Smooth muscle cell of the brain vasculature (primary cell): ENCODE measurements at places on chromosomes 6 and 20.

- DNase-seq, result no peak
Observed at GRCh38 chr20:44253528-44253927, 6.4 kb downstream of the GDAP1L1 start.

DNA sequence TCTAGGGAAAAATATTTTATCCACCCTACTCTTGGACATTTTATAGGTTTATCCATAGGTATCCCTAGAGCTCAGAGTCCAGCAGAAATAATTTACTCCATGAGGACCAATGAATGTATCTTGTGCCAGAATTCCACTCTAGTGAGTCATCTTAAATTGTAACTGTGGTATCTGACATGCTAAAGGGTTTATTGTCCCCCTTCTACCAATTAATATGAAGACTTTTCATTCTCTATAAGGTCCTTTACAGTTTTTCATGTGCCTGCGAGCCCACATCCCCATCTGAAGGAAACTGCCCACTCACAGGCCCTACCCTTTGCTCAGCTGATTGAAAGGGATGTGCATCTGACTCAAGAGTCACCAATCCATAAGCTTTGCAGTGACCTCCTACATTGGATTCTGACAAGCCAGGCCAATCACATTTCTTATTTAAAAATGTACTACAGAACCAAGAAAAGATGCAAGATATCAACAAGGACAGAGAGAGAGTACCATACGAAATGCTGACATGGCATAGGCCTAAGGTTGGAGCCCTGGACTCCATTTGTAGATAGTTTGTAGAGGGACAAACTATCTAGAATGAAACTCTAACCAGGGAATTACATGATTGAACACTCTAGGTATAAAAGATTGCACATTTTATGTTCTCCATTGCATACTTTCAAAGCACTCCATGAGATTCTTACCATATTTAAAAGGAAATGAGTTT is 93.4 kb upstream of the DEFB112 start:
- DNase-seq, result no peak

DNA sequence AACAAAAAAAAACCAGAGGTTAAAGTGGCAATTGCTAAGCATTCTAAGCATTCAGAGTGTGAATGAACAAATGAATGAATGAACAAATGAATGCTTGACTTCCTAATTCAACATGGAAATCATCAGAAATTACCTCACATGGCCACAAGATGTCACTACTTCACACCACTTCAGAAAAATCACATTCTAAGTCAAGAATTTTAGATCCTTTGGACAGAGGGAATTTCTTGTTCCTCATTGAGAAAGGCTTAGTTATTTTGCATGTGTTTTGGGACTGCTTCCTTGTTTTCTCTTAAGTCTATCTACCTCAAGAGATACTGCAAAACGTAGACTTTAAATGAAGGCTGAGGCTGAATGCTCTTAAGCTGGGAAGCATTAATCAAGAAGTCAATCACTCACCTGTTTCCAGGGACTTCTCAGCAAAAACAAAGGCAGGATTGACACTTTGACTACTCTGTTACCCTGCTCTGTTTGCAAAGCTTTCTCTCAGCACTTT is 120.2 kb downstream of the MBOAT1 start:
- peak; percentile 20 for DNase-seq

DNA sequence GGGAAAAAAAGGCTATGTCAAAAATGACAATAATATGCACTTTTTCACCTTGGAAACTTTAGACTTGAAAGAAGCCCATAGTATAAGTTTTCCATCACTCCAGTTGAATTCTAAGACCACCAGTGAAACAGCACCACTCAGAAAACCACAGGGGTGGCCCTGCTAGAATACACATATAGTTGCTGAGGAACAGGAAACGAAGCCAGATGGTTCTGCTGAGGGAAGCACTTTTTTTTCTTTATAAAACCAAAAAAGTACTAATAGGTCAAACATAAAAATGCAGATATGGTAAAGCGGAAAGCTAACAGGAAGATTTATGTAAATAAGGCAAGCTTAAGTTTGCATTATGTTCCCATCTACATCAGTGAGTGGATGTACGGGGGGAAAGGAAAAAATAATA is 303.9 kb downstream of the FOXC1 start:
- DNase-seq, result no peak

DNA sequence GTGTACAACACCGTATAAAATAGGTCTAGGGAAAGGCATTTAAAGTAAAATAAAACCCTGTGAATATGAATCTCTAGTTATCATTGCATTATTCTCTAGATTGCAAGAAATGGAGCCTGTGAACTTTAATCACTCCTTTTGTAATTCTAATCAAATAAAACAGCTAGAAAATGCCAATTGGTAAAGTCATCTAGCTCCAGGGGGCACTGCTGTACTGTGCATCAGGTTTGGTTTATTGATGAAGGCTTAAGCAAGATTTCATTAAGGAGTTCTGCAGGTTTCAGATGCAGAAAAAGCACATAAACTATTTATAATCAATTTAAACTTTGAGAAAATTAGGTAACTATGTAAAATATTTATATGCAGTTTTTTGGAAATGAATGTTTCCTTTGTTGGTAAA is 645.0 kb downstream of the PHF3 start:
- DNase-seq, result no peak

- DNase-seq, result no peak
Observed at GRCh38 chr20:19697415-19697814, 60.6 kb upstream of the RIN2 start.

GRCh38 chr6:28947831-28948270 is 24.1 kb upstream of the TRIM27 start:
- DNase-seq, result no peak

DNA sequence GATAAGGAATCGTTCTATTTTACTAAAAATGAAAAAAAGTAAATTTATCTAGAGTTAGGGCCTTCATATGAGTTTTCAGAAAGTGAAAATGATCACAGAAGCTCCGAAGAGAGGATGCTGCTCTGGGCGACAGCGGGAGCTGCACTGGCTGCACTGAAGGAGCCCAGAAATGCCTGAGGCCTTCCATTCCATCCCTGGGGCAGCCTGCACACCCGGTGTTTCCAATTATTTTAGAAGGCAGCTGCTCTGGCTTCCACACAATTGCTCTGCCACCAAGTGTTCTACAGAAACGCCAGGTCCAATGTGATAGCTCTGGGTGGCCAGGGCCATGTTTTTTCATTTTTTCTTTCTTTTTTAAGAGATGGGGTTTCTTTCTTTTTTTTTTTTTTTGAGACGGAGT is 3.6 kb downstream of the DTNBP1 start:
- DNase-seq, result no peak

DNA sequence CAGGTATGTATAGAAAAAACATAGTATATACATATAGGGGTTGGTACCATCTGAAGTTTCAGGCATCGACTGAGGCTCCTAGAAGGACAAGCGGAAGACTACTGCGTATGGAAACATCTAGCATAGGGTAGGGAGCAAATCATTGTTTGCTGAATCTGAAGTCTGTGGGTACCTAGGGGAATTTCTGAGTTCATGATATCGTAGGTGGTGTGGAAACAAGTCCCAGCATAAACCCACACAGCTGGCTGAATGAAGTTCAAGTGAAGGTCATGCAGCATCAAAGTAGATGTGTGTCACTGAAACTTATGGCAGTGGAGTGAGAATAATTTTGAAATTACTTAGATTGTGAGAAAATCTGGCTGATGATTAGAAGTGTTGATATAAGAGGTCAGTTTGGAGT is 39.4 kb downstream of the MAP7 start:
- no peak for DNase-seq

- DNase-seq, result no peak
Observed at GRCh38 chr6:74762841-74763240, 443.0 kb downstream of the COL12A1 start.

GRCh38 chr20:4305091-4305490 is 289.7 kb upstream of the RNF24 start:
- DNase-seq, result no peak

GRCh38 chr20:40743141-40743775 is 54.2 kb upstream of the MAFB start:
- no peak for DNase-seq

DNA sequence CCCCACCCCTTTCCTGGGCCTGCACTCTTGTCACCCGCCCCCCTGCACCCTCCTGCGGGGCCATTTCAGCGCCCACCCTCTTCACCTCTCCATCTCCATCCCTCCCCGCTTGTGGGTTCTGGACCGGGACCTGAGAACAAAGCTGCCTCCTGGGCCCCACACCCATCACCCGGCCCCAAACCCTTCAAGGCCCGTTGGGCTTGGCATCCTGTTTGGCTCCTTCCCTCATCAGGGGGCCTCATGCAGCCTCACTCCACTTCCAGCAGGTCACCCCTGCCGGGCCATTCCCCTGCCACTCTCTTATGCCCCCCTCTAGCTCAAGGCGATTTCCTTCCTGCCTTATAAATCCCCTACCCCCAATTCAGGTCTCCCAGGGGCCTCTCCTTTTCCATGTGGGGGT is 67.4 kb downstream of the SRC start:
- DNase-seq, result no peak

DNA sequence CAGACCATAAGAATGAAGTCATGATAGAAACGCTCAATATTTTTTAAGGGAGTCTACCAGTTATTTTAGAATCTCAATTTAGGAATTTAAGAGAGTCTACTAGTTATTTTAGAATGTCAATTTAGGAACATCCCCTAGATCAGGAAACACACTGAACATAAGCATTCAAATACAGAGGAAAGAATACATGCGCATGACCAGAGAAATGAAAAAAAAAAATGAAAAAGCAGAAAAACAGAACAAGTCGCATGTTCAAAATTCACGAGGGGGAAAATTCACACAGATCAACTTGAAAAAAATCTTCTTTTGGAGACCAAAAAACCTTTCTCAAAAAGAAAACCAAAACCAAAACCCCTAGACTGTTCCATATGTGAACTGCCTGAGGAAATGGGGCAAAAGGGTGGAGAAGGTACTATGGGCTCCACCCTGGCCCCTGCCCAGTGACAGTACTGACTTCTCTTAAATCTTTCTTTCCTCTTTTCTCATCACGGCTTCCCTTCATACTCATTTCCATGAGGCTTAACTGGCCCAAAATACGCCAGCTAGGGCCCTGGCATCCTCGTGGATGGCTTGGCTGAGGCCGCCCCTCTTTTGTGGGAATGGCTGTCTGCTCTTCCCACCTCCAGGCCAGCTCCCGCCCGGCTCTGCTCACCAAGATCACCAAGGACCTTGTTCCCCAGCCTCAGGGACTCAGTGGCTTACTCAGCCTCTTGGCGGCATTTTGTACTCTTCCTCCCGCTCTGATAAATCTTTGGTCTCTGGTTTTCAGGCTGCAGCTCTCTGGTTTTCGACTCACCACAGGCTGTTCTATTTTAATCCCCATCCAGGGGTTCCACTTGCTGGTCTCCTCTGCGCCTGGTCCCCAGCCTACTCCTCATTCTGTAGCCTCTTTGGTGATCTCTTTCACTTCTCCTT is 11.2 kb downstream of the ZBTB2 start:
- DNase-seq, result no peak

GRCh38 chr6:115241373-115241772 is 819.3 kb downstream of the FRK start:
- no peak for DNase-seq

GRCh38 chr6:81084776-81085430 is 667.6 kb downstream of the TENT5A start:
- no peak for DNase-seq

DNA sequence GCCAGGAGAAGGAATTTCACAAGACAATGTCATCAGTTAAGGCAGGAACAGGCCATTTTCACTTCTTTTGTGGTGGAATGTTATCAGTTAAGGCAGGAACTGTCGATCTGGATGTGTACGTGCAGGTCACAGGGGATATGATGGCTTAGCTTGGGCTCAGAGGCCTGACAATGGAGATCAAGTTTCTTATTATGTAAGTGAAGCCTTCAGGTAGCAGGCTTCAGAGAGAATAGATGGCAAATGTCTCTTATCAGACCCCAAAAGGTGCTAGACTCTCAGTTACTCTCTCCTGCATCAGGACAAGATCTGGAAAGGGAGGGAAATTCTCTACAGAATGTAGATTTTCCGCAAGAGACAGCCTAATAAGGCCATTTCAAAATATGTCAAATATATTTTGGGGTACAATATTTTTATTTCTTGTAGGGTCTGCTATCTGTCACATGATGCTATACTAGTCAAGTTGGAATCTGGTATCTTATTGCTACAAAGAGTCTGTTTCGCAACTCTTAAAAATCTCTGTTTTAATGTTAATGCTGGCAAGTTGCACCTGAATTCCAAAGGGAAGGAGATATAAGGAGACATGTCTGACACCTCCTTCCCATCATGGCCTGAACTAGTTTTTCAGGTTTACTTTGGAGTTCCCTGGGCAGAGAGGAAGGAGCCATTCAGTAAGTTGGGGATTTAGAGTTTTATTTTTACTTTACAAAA is 48.8 kb downstream of the TRDN start:
- DNase-seq, result no peak

DNA sequence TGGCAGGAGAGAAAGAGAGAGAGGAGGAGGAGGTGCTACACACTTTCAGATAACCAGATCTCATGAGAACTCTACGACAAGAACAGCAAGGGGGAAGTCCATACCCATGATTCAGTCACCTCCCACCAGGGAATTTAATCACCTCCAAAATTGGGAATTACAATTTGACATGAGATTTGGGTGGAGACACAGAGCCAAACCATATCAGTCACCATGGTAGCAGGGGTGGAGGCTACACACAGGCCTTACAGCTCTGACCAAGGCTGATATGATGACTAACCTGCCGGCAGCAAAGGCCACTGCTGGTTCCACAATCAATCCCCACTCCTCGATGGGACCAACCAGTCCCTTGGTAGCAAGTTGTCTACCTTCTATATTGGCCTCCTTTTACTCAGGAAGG is 13.6 kb upstream of the RBM24 start:
- no peak for DNase-seq

- DNase-seq, result no peak
Observed at GRCh38 chr20:23445596-23446217, 6.2 kb downstream of the CSTL1 start.

- no peak for DNase-seq
Observed at GRCh38 chr20:41133709-41134361, 3.5 kb upstream of the PLCG1 start.

GRCh38 chr20:24116611-24117010 is 128.0 kb upstream of the GGTLC1 start:
- no peak for DNase-seq

- DNase-seq, result no peak
Observed at GRCh38 chr6:145743332-145743731, 8.0 kb upstream of the EPM2A start.
